Suppressor macrophage (primary cell): ENCODE measurements at places on chromosomes 12 and 14.

- no peak for DNase-seq
Measured at GRCh38 chr12:116497051-116497591, 62.1 kb upstream of the MAP1LC3B2 start.

DNA sequence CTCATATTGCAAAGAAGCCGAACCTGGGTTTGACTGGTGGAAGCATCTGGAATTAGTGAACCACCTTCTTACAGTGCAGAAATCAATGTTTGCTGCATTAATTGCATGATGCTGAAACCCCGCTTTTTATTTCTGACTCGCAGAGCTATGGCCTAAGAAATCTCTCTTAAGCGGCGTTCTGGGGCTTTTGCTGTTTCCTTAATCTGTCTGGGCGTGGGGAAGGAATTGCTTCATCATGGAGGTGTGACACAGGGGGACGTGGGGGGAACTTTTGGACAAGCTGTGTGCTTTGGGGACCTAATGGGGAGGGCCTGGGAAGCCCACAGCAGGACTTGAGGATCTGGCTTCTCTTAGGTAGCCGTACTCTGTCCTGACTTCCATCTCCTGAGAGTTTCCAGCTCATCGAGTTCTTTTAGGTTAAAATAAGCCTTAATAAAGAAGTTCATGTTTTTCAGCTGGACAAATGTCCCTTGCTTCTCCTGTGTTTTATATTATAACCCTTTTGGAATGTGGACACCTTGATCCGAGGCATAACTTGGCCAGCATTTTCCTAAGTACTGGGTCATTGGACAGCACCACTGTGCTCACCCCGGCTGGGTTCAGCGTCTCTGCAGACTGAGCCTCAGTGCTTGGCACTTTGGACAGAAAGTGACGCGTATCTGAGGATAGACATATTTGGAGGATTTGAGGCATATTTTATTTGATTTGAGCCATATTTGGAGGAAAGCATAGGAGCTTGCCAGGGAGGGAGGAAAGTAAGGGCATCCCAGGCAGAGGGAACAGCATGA, 192.1 kb upstream of the MYL2 start:
- peak; percentile 44 for DNase-seq

- DNase-seq: no peak
Measured at GRCh38 chr14:68082698-68083291, 263.2 kb downstream of the RAD51B start.

DNA sequence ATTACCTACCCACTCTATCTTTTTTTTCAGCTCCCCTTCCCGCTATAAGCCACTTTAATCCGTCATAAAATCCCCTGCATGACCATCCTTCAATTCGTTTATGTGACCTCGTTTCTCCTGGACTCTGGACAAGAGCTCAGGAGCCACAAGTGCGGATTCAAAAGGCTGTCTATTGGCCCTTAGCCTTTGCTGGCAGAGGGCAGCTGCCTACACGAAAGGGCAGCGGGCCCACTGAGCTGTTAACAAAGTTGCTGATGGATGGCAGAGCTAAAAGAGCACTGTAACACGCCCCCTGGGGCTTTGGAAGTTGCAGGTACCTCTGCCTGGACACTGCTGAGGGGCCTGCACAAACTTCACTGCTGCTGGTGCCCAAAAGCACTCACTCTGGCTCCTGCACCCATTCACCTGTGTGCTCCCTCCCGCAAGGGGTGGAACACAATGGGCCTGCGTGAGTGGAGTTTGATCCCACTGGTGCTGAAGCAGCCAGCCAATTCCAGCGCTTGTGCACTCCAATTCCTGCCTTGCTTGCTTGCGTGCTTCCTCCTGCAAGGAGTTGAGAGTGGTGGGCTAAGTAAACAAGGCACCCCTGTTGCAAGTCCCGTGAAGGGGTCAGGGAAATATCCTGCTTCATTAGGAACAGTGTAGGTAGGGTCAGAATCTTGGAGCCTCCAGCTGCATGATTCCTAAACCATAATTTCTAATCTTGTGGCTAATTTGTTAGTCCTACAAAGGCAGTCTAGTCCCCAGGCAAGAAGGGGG, 10.6 kb upstream of the DRAM1 start:
- no peak for DNase-seq

- no peak for DNase-seq
Measured at GRCh38 chr14:25032092-25032784, 17.7 kb downstream of the STXBP6 start.

- peak; percentile 61 for DNase-seq
Measured at GRCh38 chr12:66242311-66242710, 53.3 kb downstream of the IRAK3 start.

GRCh38 chr12:130431176-130431575, 93.5 kb downstream of the PIWIL1 start:
- no peak for DNase-seq

DNA sequence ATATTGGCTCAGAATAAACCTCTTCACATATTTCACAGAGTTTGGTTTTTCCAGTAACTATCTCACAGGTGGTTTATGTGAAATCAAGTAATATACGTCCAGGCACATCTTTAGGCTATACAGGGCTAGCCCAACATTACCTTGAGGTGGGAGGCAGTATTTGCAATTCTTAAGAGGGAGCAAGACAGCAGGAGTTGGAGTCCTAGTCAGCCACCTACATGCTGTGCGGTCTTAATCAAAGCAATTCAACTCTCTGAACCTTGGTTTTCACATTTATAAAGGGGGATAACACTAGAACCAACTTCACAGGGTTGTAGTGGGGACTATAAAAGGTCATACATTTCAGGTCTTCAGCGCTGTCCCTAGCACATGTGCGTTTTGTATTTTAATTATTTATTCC, 73.5 kb upstream of the FICD start:
- DNase-seq: no peak

DNA sequence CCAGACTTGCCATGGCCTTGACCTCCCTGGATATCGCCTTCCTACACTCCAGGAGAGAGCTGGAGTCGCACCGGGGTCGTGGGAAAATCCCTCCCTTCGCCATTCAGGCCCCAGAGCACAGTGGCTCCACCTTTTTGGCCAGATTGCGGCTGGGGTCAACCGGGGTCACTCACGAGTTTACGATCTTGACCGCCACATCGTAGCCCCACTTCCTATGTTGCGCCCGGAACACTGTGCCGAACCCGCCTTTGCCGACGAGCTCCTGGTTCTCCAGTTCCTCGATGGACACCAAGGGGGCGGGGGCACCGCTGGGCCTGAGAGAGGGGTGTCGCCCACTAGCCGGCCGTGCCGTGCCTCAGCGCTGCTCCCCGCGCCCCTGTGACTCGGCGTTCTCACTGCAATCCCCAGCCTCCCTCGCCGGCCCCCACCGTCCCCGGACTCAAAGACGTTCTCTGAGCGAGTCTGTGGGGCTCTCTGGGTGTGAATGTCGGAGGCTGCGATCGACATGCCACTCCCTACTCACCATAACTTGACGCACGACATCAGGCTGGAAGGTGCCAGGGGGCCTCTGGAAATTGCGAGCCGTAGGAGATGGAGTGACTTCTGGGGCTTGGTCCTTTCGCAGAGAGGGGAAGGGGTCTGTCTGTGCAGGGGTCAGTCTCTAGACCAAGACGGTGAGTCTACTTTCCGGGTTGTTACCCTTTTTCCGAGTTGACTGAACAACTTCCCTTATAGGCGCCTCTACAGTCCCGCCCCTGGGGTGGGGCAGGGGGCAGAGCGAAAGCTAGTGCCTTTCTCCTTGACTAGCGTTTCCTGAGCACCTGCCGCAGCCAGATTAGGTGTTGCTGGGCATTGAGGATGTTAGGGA, at the start of gene RIPK3:
TSS of gene RIPK3 (minus strand) at position 708 of the 868 bp plus-strand sequence. CDS start at position 543, 165 bp downstream.
- DNase-seq: peak; percentile 79

GRCh38 chr12:121468499-121468801, 68.5 kb downstream of the RNF34 start:
- no peak for DNase-seq

- DNase-seq: peak; percentile 52
Measured at GRCh38 chr12:7892186-7892980, 19.7 kb upstream of the SLC2A14 start.

DNA sequence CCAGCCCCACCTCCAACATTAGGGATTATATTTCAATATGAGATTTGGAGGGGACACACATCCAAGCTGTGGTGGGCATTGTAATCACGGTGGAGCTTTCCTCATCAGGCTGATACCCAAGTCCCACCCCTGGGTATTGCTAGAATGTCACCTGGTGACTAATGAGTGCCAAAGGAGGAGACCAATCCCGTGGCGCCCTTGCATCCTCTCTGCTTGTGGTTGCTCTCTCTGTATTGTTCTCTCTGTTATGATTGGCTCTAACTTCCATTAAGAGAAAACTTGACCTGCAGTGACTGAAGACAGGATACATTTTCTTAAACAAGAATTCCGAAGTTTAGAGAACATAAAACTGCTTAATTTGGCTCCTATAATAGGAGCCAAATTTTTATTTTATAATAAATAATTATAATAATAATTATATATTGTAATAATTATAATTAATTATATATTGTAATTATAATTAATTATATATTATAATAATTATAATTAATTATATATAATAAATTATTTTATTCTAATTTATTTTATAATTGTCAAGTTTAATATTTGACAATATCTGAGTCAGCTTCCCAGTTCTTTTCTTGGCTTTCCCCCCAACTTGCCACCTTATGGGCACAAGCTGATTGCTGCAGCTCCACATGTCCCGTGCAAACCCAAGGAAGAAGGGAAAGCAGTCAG, 420.1 kb downstream of the DIO2 start:
- no peak for DNase-seq

- DNase-seq: no peak
Measured at GRCh38 chr12:128790221-128790620, 33.5 kb downstream of the SLC15A4 start.

- peak; percentile 67 for DNase-seq
Measured at GRCh38 chr12:52346593-52346992, 20.7 kb downstream of the KRT85 start.

DNA sequence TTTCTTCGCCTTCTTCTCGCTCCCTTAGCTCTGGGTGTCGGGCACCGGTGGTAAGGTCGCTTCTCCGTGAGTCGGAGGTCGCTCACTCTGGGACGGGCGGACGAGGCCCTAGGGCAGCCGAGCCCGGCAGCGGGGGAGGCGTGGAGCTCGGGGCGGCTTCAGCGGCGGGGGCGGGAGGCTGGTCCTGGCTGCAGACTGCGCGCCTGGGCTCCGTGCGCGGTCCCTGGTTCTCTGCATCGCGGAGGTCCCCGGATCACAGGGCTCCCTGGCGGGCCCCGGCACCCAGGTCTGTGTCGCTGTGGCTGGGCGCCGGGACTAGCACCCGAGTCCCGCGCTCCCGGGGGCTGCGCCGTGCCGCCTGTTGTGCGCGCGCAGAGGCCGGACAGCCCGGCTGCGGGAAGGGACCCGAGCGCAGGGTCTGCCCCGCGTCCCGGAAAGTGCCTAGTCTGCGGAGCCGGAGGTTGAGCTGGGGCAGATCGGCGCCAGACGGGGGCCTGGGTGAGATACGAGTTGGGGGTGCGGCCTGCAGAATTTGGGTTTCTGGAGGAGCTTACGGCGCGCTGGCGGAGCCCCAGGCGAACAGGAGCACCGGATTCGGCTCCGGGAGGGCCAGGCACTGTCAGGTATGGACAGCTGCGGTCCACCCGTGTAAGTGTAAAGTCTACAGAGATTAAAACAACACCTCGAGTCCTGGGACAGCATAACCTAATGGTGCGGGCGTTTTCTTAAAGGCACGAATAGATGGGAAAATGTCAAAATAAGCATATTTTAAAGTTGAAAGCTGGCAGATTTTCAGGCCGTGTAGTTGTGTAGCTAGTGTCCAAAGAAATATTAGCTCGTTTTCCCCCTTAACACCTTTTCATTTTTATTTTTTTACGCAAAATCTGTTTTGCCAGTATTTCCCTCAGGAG, 713 bp downstream of the FRMD6 start:
- DNase-seq: no peak

GRCh38 chr12:124684971-124685688, 117.7 kb upstream of the NCOR2 start:
- DNase-seq: peak; percentile 50
